Stimulated activated CD8-positive, alpha-beta memory T cell treated with anti-CD3 and anti-CD28 coated beads, Interleukin-4, amount 100 ng/mL, for 1 hour (primary cell): ENCODE measurements at places on chromosomes 11 and 22.

GRCh38 chr11:119310682-119311052, 6.3 kb downstream of the MCAM start:
- no peak for DNase-seq

GRCh38 chr11:61121917-61122316, 19.6 kb downstream of the CD5 start:
- no peak for DNase-seq

- no peak for DNase-seq
Measured at GRCh38 chr11:14112721-14113120, 150.2 kb downstream of the SPON1 start.

DNA sequence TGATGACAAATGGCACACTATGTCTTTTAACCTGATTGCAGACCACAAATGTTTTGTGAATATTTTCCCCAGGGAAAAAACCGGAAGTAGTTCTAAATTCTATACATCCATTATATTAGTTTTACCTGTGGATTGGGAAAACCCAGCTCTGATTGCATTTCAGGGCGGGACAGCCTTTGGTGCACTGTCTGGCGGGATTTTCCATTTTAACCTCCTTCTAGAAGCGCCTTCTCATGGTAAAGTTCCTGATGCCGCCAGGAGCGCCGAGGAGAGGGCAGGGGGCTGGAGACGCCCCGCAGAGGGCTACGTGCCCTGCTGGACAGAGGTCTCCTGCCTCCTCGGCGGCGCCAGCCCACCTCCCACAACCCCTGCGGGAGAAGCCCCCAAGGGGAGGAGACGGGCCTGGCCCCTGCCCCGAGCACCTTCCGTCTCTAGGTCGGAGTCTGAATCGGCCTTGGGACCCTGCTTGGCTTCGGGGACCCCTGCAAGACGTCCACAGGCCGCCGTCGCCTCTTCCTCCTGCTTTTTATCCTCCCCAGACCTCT, 1.2 kb upstream of the P2RX6 start:
- no peak for DNase-seq

GRCh38 chr22:50399751-50400331, 56.7 kb downstream of the PPP6R2 start:
- no peak for DNase-seq

DNA sequence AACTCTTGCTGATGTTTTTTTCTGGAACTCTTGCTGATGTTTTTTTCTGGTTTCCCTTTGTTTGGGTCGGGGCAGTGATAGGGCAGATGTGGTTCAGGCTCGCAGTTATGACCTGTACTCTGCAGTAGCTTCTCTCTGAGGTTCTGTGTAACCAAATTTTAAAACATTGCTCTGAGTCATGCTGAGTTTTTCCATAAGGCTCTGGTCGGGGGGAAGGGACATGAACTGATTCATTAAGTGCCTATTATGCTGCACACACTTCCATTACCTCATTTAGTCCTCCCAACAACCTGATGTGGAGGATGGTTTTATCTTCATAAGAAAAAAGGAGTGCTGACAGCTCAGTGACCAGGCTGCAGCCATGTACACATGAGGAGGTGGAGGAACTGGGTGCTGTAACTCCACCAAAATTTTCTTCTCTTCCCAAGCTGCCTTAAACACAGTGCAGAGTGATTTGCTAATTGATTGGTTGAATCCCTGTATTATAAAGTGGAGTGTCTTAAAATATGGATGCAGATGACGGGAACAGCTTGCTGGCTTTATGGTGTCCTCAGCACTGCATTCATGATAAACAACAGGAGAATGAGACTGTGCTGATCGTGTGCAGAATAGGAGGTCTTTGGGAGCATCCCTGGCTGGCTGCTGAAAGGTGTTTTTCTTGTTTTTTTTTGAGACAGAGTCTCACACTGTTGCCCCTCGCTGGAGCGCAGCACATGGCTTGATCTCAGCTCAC, 19.1 kb downstream of the TNRC6B start:
- no peak for DNase-seq

DNA sequence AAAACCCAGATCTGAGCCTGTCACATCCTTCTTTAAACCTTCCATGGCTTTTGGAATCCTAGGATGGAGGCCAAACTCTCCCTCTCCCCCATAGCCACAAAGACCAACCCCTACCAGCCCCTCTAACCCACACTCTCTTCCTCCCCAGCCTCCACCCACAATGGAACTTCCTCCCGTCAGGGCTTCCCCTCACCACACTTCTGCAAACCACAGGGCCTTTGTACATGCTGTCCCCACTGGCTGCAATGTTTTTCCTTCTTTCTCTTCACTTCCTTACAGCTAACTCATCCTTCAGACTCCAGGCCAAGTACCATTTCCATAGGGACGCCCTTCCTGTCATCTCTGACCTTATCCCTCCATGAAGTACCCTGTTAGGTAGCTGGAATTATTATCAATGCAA, 393.5 kb downstream of the MN1 start:
- DNase-seq: no peak

DNA sequence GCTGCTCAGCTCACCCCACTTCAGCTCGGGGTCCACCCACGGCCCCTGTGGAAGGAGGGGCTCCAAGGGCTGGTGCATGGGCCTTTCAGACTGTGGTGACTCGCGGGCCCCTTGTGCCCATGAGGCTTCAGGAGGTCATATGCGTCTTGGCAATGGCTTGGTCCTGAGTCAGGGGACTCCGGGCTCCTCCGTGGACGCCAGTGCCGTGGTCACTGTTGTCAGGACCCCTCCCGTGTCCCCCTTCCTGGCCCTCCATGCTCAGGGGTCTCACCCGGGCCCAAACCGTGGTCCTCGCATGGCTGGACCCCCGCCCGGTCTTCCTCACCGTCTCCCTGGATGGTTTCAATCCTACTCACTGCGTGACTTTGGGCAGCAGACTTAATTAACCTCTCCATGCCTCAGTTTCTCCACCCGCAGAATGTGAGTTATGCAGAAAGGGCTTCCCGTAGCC, 436.4 kb downstream of the TBC1D22A start:
- DNase-seq: no peak

GRCh38 chr11:3160252-3161031, 4.7 kb downstream of the OSBPL5 start:
- DNase-seq: no peak

GRCh38 chr22:39634530-39635405, 64.2 kb downstream of the CACNA1I start:
- DNase-seq: no peak

- no peak for DNase-seq
Measured at GRCh38 chr11:46528445-46529094, 65.3 kb downstream of the AMBRA1 start.

- no peak for DNase-seq
Measured at GRCh38 chr22:40449676-40450035, 79.3 kb downstream of the SGSM3 start.

DNA sequence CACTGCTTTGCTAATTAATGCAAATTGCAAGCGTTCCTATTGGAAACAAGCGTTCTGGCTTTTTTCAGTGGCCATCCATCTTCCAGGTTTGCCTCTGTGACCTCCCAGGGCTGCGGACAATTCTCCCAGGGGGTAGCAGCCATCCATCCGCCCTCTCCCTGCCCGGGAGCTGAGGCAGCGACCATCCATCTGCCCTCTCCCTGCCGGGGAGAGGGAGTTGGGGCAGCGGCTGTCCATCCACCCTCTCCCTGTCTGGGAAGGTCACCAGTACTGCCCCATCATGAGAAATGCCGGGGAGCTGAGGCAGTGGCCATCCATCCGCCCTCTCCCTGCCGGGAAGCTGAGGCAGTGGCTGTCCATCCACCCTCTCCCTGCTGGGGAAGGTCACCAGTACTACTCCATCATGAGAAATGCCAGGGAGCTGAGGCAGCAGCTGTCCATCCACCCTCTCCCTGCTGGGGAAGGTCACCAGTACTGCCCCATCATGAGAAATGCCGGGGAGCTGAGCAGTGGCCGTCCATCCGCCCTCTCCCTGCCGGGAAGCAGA, 394.7 kb downstream of the BRD1 start:
- no peak for DNase-seq

DNA sequence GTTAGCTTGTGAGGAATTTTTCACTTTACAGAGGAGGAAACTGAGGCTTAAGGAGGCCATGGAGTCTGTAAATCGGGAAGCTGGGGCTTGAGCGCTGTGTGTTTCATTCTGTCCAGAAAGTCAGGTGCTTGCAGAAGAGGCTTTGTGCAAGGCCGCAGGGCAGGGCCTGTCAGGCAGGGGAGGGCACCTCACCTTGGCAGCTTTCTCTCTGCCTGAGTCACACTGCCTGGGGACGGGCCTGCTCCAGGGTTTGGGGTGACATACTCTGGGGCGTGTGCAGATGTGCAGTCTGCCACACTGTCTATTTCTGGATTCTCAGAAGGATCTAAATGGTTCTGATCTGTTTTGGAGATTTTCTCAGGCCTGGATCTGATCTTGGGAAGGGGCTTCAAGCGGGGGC, 8.4 kb downstream of the INCENP start:
- DNase-seq: no peak

GRCh38 chr11:133995066-133995465, 38.3 kb upstream of the IGSF9B start:
- DNase-seq: no peak

- no peak for DNase-seq
Measured at GRCh38 chr11:101264306-101264705, 134.7 kb upstream of the PGR start.

DNA sequence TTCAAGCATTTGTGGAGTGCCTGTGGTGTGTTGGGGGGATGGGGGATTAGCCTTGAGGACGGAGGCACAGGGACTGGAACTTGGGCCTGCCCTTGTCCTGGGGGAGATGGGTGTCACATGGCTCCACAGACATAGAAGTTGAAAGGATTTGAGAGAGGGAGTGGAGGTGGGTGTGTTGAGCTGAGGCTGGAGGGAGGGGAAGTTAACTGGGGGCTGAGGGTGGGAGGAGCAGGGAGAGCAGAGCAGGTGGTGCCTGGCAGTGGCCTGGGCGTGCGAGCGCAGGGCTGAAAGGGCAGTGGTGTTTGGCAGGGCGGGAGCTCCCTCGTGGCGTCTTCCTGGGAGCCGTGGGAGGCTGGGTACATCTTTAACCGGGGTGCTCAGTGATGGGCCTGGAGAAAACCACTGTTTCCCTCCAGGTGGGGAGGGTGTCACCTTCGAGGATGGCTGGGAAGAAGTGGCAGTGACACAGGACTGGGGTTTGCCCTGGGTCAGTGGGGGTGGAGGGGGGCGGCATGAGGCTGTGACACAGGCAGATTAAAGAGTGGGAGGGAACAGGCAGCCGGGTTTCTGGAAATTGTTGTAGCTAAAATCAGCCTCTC, 45.5 kb downstream of the AP2A2 start:
- DNase-seq: no peak

GRCh38 chr11:86469491-86470388, 95.1 kb downstream of the CCDC81 start:
- DNase-seq: no peak

DNA sequence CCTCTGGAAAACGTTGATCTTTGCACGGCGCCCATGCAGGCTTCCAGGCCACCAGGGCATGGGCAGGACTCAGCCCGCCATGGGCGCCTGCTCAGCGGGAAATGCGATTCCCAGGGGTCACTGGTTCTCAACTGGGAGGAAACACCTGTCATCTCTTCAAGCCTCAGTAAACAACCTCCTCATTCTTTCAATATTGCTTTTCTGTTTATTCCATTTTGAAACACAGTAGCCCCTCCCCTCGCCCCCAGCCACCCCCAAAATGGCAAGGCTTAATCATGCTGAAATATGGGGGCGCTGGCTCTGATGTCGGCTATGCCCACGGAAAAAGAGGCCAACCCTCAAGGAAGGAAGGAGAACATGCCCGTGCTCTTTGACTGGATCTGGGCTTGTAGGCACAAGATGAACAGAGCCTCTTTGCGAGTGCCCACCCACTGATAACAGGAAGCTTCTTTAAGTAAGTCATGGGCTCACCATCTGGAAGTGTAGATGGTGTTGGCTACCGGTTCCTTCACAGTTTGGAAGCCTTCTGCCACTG, 594 bp upstream of the POU2AF1 start:
- no peak for DNase-seq

- DNase-seq: no peak
Measured at GRCh38 chr11:2816941-2817421, 68.6 kb downstream of the CDKN1C start.

DNA sequence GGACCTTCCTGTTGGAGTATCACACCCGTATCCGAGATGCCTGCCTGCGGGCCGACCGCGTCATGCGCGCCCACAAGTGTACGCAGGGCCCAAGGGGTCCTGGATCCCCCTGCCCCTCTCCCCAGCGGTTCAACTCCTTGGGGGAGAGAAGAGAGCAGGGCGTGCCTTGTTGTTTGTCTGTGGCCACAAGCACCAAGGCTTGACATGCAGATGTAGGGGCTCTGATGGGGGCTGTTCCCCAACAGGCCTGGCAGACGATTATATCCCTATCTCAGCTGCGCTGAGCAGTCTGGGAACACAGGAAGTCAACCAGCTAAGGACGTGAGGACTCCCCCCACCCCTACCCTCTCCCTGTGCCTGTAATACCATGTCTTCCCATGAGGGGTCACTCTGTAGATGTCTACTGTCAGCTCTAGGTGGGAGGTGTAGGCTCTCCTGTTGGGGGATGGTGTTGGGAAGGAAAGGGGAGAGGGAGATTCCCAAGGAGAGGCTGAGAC, 6.8 kb downstream of the CFL1 start:
- DNase-seq: no peak

DNA sequence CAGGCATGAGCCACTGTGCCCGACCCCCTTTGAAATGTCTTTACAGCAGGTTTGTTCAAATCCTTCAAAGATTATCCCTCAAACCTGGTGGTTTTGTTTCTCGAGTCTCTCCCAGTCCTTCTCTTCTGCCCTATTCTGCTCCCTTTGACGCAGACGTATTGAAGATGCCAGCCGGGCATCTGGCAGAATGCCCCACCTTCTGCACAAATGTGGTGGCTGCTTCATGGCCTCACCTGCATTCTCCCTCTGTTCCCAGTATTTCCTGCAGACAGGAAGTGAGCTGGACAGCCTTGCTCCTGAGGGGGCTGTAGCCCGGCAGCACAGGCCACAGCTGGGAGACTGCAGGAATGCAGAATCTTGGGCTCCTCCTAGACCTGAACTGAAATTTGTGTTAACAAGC, 4.8 kb upstream of the NAP1L4 start:
- DNase-seq: no peak

DNA sequence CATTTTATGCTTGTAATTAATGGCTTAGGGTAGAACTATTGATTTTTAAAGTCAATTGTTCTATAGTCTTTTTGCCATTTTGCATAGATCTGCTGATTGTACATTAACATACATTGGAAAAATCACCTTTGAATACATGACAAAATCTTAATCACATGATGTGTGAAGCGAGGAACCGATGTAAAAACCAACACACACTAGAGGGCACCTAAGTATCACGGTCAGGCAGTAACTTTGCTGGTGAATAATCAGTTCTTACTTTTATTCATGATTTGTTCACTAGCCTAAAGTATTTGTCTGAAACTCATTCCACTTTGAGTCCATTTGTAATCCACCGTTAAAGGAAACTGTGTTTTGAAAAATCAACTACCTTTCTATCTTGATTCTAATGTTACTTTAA, 28.2 kb downstream of the JHY start:
- no peak for DNase-seq
